ENCODE measurements at places on chromosomes 12 and 14.

DNA sequence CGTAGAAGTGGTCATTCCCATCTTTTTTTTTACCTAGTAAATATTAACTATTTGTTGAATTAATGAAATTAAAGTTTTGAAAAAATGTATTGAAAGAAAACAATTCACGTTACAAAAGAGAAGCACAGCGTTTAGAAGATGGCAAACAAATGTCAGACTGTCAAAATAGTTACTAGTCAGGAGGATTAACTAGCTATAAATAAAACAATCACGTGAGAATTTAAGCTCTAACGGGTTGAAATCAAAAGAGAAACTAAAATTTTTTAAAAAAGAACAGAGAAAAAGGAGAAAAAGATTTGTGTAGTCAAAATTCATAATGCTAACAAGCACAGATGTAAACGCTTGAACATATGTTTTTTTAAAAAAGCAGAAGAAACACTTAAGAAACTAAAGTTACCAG is 26.4 kb downstream of the DDHD1 start:
- DNase-seq: no peak

DNA sequence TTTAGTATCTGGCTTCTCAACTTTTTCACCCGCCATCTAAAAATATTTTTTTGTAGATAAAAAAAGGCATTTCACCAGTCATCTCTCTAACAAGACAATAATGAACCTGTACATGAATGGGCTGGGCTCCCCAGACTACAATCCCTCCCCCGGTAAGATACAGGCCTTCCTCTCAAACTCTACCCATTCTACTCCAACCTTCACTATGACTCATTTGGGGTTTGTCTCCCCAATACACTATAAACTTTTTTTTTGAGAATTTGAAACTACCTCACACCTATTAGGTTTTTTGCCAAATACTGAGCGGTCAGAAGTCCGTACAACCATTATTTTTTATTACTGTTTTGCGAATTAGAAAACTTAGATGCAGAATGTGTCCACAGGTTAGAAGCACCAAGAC is 784 bp downstream of the RPL6 start:
- DNase-seq: no peak

DNA sequence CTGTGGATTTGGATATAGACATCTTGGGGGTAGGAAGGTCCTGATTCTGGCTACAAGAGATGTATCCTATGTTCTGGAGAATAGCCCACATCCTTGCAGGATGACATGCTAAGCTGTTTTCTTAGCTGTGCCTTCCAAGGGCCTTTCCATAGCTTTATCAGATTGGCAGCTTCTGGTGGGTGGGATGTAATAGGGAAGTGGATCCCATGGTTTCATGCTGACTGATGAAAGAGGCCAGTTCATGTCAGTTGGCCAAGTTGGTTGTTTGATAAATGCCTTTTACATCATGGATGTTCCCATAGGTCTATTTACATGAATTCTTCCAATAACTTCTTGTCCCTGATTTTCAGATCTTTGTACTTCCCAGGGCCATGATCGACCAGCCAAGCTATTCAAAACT is 169.1 kb upstream of the RMST start:
- DNase-seq: no peak

- DNase-seq: no peak
These were observed 27.4 kb upstream of the PRKD1 start for GRCh38 chr14:29955087-29955486.

- no peak for DNase-seq
These were observed 12.9 kb upstream of the GTF2A1 start for GRCh38 chr14:81233615-81234014.

DNA sequence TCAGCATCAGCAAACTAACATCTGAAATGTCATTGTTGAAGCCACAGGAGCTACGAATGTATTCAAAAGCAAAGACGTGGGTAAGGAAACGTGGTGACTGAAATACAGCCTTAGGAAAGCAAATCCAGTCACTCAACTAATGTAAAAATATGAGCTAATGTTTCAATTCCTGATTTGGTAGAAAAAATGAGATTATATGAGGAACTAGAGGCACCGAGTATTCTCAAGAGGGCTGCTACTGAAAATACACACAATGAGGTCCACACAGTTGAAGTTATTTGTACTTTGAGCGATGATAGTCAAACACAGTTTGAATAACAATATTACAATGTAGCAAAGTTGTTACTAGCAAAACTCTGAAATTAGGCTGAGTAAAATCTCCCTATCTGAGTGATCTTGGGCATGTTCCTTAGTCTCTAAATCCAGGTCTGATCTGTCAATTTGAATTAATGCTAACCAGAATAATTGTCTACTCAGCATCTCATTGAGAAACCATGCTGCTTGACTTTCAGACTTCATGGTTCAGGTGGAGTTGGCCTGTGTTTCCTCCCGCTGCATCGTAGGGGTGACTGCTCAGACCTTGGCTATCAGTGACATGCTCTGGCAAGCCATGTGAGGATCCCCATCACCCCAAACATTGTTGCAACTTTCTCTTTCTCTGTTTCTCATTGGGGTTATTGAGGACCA is 467.1 kb upstream of the SOX5 start:
- DNase-seq: no peak

DNA sequence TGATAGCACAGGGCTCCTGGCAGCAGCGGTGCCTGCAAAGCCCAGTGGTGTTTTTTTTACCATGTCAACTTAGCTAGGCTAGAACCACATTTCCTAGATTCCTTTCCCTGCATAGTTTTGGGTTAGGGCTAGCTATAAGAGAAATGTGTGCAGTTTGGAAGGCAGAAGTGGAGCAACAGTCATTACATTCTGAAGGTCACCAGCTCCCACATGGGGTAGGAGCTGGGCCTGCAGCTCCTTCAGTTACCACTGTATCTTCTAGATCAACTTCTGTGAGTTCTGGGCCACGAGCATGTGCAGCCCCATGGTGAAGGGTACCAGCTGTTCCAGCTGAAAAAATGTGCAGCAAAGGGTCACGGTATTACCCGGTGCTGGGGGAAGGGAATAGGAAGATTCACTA is 2.3 kb upstream of the SLC25A3 start:
- DNase-seq: peak; percentile 52

GRCh38 chr12:67358781-67359338 is 89.7 kb downstream of the CAND1 start:
- no peak for DNase-seq

DNA sequence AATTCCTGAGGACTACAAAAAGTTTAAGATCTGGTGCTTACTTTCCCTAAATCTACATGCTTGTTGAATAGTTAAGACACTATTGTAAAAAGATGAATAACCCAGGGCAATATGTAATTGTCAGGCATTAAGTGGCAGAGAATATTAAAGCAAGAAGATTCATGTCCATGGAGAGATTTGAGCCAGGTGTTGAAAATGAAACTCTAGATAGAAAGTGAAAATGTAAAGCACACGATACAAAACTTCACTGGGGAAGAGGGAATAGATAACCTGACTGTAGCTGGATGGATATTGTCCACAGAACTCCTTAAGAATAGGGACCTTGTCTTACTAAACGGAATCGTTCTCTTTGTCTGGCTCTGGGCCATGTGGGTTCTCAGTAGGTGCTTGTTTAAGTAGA is 5.0 kb downstream of the CAND1 start:
- DNase-seq: no peak

- no peak for DNase-seq
These were observed 835 bp downstream of the FGD4 start for GRCh38 chr12:32400114-32400672.

GRCh38 chr14:54040846-54041245 is 84.2 kb upstream of the BMP4 start:
- DNase-seq: no peak

DNA sequence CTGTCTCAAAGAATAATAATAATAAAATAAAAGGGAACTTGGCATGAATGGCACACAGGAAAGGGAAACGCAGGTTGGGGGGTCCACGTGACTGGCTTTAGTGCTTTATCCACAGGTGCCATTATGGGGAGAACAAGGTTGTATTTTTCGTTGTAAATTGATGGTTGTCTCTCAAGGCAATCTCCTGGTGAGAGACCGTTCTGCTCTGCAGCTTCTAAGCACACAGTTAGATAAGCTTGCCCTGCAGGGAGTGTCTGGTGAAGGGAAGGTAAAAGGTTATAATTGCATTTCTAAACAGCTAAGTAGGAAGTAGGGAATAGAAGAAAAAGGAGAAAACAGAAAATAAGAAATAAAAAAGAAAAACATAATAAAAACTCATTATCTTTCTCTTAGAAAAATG is 69.1 kb upstream of the CPSF6 start:
- no peak for DNase-seq

- peak; percentile 52 for DNase-seq
These were observed 15.9 kb downstream of the NCOR2 start for GRCh38 chr12:124551268-124552144.

DNA sequence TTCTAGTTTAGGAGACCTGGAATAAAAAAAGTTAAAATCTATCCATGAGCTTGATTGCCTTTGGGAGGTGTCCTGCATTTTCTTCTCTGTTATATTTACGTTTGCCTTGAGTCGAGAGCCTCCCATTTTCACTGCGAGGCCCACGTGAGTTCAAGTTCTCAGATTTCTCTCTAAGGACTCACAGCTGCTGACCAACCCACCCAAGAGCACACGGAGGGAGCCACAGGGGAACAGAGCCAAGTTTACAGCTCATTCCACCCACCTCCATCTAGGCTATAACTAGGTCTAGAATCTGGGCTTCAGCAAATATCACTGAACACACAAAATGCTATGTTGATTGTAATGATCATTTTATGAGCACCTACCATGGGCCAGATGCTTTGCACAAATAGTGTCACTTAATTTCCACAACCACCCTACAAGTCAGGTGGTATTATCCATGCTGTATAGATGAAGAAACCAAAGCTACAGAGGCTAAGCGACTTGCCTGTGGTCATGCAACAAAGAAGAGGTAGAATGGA is 16.7 kb downstream of the ALDH1L2 start:
- no peak for DNase-seq

DNA sequence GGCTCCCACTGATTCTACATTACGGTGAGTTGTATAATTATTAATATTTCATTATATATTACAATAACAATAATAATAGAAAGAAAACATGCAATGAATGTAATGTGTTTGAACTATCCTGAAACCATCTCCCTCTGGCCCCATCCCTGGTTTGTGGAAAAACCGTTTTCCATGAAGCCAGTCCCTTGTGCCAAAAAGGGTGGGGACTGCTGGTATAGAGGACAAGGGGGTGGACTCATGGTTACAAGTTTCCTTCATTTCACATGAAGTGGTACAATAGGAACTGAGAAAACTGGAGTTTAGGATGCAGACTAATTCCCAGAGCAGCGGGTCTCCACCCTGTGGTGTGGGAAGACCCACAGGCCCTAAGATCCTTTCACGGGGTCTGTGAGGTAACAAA is 3.0 kb upstream of the C1RL start:
- no peak for DNase-seq

DNA sequence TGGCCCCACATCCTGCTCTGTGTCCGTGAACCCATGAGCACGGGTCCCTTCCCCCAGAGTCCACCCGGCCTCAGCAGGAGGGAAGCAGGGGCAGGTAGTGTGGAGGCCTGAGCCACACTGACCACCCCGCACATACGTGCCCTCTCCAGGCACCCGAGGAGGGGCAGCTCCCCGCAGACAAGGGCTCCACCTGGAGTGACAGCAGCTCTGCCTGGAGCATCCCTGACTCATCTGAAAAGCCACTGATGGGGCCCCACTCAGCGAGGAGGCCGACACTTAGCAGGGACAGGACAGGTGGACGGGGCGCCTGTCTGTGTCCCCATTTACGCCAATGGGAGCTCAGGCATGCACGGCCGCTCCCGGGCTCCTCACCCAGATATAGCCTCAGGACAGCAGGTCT is 237.6 kb upstream of the SFSWAP start:
- no peak for DNase-seq

GRCh38 chr14:88016768-88017167 is 11.8 kb downstream of the GPR65 start:
- no peak for DNase-seq

- DNase-seq: peak; percentile 19
These were observed 2.8 kb upstream of the WSB2 start for GRCh38 chr12:118063576-118064391.

DNA sequence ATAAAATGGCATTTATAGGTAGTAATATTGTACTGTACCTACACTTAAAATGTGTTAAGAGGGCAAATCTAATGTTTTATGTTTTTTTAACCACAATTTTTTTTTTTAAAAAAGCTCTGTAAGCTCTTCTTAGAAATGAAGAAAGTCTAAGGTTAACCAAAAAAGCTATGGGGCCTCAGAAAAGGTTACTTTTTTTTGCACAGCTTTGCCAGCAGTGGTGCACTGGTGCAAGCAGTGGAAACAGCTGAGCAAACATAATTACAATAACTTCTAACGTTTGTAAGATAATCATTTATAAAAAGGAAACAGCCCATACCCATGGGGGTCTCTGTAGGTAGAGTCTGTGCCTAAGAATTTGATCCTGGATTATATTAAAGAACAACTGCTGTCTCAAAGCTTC is 85.1 kb upstream of the NID2 start:
- no peak for DNase-seq

GRCh38 chr12:119721306-119721705 is 53.4 kb downstream of the PRKAB1 start:
- DNase-seq: no peak

DNA sequence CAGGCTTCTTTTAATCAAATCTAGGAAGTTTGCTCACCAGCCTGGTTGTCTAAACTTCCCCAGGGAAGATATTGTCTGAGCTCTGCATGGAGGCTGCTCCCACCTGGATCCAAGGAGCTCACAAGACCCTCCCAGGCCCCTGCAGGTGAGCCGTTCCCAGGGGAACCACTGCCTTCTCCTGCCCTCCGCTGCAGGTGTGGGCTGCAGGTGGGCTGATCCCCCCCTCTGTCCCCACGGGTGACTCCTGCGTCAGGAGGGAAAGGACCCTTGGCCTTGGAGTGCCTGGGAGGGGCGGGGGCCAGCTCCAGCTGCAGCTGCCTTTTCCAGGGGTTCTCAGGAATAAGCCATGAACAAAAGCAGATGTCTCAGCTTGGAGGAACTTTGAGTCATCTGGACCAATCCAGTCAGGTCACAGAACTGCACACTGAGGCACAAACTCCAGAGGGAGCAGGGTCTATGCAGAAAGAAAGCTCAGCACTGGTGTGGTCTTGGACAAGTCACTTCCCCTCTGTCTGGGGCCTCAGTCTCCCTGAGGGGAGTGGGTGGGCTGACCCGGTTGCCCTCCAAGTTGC is 246.6 kb upstream of the RTL1 start:
- no peak for DNase-seq

GRCh38 chr14:21036751-21037150 is 2.1 kb upstream of the RNASE13 start:
- no peak for DNase-seq

DNA sequence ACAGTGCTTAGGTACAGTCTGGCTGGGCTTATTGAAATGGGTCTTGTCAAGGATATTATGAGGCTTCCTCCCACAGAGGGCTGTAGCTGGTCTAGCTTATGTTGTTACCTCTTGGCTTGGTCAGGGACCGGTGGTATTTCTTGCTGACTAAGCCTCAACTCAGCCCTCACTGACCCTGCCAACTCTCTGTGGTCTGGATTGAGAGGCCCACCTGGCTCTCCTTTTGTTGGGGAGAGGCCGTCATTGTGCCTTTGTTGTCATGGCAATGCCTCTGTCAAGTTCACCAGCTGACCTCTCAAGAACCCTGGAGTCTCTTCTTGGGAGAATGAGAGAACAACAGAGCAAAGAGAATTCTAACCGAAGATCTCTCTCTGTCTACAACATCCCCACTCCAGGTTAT is 245.6 kb upstream of the NPAS3 start:
- DNase-seq: no peak
